ENCODE measurements at places on chromosomes 11 and 22.

GRCh38 chr11:120186774-120187591 lies 23.8 kb upstream of the OAF start:
- no peak for DNase-seq

DNA sequence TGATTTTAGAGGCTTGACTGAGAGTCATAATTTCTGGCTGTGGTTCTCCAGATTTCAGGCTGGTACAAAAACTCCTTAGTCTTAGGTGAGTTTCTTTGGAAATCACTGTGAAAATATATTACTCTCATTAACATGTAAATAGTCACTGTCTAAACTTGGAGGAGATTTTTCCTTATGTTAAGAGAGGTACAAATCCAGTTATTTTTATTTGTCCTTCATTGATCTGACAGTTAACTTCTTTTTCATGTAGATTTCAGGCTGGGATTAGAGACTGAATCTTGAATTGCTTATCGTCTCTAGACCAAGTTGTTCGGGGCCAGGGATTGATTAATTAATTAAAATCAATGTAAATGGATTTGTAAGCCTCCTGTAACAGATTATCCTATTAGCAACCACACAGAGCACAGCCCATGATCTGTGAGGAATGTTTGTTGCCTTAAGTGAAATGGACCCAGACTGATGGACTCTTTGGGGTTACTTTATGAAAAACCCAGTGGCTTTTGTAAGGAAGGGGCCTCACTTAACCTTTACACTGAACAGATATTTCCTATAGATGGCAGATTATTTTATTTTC lies 21.1 kb downstream of the TEAD1 start:
- no peak for DNase-seq

DNA sequence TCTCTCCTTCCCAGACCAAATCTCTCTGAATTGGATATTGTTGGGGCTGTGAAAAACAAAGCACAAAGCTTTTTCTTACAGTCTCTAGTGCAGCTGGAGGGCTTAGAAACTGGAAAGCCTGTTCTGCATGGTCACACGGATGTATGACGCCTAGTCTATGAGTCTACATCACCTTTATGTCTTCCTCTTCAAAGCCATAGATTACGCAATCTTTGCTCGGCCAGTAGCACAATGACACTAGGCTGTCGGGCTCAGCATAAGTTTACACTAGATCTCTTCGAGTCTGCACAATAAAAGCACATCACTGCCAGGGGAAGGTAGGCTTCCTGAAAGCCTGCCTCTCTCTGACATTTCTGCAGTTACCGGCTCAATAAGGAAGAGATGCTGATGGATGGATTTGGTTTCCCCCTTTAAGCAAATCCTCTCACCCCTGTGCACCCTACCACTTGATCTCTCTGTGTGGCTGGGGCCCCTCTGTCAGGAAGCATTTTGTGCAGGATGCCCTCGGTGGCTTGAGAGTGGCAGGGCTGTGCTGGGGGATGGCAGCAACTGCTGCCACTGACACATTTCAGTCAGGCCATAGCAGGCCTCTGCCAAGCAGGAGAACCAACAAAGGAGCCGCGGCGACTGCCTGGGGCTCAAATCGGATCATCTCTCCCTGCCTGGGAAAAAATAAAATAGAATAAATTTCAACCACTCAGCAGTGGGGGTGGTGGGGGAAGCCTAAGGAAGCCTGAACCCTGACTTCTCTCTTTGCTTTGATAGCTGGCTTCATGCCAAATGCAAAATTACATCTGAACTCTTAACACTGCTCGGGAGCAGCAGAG lies 1272.8 kb downstream of the LRRC4C start:
- no peak for DNase-seq

GRCh38 chr22:45083659-45084305 lies 74.0 kb upstream of the PHF21B start:
- DNase-seq = peak; percentile 35

GRCh38 chr11:127362754-127363308 lies 362.3 kb upstream of the KIRREL3 start:
- DNase-seq = no peak

DNA sequence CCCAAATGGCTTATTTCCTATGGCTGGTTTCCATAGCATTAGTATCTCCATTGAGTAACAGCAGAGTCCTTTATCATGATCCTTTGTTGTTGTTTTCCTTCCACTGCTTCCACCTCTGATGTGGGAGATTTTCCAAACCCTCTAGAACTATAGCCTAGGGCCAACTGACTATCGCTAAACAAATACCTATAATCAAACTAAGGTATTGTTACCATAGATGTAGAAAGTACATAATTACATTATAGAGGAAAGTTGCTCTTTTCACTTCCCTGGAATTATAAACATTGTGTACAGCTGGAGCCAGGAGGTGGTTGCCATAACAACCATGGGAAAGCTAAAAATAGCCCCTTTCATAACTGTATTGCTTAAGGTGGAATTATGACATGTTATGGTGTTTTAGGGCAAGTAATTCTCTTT lies 47.0 kb upstream of the ALKBH3 start:
- DNase-seq = peak; percentile 34

GRCh38 chr22:44293876-44294275 lies 18.9 kb downstream of the SHISAL1 start:
- DNase-seq = no peak

GRCh38 chr11:134921938-134922337 lies 509.9 kb upstream of the B3GAT1 start:
- no peak for DNase-seq
